ENCODE measurements at places on chromosomes 5 and 9.

GRCh38 chr9:107735821-107736220 lies 246.3 kb upstream of the KLF4 start:
- no peak for DNase-seq

GRCh38 chr9:94908583-94909249 lies 182.2 kb downstream of the AOPEP start:
- peak; percentile 60 for DNase-seq

DNA sequence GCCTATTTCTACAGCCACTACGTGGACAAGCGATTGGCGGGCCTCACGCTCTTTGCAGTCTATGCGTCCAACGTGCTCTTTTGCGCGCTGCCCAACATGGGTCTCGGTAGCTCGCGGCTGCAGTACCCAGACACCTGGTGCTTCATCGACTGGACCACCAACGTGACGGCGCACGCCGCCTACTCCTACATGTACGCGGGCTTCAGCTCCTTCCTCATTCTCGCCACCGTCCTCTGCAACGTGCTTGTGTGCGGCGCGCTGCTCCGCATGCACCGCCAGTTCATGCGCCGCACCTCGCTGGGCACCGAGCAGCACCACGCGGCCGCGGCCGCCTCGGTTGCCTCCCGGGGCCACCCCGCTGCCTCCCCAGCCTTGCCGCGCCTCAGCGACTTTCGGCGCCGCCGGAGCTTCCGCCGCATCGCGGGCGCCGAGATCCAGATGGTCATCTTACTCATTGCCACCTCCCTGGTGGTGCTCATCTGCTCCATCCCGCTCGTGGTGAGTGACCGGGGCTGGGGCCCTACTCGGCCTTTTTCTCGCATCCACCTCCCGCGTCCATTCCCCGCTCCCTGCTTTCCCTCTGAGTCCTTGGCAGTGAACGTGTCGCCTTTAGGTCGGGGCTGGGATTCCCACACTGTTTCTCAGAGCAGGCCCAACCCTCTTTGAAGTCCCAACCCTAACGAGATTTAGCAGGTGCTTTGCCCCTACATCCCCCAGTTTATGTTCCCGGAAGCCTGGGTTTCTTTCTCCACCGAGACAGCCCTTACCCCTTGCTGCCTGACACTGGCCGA lies 1.8 kb downstream of the PTGER4 start:
- DNase-seq = peak; percentile 45

DNA sequence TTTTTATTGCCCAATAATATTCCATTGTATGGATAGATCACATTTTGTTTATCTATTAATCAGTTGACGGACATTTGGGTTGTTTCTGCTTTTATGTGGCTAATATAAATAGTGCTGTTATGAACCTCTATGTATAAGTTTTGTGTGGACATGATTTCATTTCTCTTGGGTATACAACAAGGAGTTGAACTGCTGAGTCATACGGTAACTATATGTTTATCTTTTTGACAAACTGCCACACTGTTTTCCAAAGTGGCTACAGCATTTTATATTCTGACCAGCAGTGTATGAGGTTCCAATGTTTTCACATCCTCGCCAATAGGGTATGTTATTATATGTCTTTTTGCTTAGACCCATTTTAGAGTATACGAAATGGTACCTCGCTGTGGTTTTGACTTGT lies 264.3 kb downstream of the RFX3 start:
- DNase-seq = no peak

DNA sequence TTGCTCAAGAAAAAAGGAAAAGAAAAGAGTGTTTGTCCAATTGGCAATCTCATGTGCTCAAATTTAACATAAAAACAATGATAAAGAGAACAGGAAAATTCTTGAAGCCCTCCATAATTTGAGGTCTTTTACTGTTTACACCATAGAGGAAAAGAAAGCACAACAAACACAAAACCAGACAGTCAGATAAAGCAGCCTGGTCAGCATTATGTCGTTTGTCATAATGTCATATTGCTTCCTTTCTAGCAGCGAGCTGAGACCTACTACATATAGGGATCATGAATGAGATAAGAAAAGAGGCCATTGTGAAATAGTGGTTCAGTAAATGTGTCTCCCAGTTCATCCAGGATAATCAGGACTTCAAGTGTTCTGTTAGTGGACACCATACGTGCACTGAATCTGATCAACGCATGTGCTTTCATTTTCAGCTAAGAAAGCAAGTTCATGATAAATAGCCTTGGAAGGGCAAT lies 64.7 kb upstream of the SELENOP start:
- DNase-seq = no peak

GRCh38 chr9:133950192-133950591 lies 41.9 kb downstream of the VAV2 start:
- DNase-seq = no peak

GRCh38 chr9:99682378-99682777 lies 139.3 kb upstream of the NR4A3 start:
- DNase-seq = no peak

DNA sequence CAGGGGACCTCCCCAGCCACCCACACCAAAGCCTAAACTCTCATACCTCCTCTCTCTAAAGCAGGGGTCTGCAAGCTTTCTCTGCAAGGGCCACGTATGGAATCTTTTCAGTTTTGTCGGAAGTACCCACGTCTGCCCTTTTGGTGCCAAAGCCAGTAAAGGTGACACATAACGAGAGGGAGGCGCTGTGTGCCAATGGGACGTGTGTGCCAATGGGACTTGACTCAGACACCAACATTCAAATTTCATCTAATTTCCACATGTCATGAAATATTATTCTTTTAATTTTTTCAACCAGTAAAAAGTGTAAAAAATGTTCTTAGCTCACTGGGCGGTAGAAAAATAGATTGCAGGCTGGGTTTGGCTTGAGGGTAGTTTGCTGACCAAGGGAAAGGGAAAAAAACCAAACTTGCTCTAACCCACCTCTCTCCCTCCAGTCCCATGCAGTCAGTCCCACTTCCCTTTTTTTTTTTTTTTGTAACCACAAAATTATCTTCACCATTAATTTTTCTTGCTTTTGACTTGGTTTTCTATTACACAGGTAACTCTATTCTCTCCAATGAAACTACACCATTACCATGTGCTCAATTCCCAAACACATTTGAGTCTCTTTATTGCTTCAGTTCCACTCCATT lies 25.5 kb downstream of the OR2V1 start:
- DNase-seq = no peak

- DNase-seq = peak; percentile 69
Measured at GRCh38 chr5:91313757-91314673, 69.1 kb downstream of the ARRDC3 start.

GRCh38 chr5:136636001-136636400 lies 270.7 kb upstream of the TRPC7 start:
- no peak for DNase-seq

DNA sequence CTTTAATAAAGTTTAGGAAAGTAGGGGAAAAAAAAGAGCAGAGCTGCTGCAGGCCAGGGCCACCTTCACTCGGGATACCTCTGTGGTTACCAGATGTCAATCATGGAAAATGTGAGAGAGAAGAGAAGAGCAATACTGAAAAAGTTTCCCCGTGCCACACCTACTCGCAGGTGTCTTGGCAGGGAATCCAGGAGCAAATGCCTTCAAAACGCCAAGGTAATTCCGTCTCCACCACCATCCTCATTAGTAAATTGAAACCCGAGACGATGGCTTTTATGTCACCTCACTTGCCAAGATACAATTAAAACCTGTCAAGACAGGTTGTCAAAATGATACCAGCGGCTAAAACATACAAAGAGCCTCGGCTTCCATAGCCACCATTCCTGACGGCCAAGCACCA lies 49.7 kb downstream of the FAM81B start:
- DNase-seq = no peak

GRCh38 chr9:1938135-1938534 lies 77.0 kb upstream of the SMARCA2 start:
- no peak for DNase-seq

DNA sequence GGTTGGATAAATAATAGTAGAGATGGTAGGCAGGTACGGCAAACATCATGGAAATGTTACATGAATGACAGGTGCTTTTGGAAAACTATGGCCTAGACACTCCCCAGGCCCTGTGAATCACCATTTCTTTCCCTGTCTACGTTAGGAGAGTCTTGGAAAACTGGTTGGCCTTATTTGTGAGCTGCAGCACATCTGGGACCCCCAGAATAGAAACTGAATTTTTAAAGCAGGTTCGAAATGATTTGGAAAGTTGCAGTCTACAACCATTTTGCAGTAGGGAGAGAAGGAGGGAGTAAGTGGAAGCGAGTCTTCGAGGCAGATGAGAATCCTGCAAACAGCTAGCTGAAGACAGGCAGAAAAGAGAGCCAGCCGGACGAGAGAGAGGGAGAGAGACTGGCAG lies 13.0 kb downstream of the C1QTNF2 start:
- no peak for DNase-seq

- peak; percentile 39 for DNase-seq
Measured at GRCh38 chr5:7321724-7322123, 74.2 kb upstream of the ADCY2 start.

GRCh38 chr5:90084342-90084741 lies 325.2 kb downstream of the CETN3 start:
- no peak for DNase-seq

- DNase-seq = no peak
Measured at GRCh38 chr9:135283671-135284070, 195.9 kb upstream of the PPP1R26 start.

GRCh38 chr9:125370786-125371185 lies 109.2 kb downstream of the GAPVD1 start:
- no peak for DNase-seq

- DNase-seq = no peak
Measured at GRCh38 chr9:97517331-97518089, 16.0 kb downstream of the TMOD1 start.

GRCh38 chr9:136326761-136327303 lies 507 bp upstream of the GPSM1 start:
- DNase-seq = no peak

DNA sequence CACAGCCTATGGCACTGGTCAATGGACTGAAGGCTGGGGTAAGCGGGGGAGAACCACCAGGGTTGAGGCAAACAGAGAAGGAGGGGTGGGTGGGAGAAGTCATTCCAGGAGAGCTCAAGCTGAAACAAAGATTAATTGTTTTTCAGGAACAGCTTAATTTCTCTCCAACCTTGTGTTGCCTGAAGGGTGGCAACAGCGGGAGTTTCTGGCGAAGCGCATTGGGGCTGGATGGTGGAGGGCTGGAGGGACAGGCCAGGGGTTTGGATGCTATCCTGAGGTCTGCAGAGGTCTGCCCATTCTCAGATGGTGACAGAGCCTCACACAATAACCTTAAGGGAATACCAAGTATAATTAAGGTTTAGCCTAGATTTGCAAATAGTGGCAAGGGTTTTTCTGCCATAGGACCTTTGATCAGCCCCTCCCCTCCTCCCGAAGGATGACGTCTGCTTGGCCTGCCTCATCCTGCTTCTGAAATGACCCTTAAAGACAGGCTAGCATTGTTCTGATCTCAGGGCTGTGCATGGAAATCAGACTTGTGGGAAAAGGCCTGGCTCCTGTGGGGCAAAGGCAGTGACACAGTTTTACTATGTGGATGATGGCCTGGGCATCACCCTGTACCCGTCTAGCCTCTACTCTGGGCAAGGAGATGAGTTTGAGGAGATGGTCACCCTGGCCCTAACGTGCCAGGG lies 32.7 kb downstream of the PSD2 start:
- DNase-seq = no peak

DNA sequence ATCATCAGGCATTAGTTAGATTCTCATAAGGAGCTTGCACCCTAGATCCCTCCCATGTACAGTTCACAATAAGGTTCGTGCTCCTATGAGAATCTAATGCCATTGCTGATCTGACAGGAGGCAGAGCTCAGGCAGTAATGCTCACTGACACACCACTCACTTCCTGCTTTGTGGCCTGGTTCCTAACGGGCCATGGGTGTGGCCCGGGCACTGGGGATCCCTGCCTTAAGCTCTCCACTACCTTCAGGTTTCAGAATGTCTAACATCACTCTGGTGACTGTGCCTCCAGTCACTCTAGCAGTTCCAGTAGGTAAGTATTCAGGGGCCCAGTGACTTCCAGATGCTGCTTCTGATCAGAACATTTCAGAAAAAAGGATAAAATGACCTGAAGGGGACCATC lies 152.4 kb downstream of the LRRC70 start:
- no peak for DNase-seq

DNA sequence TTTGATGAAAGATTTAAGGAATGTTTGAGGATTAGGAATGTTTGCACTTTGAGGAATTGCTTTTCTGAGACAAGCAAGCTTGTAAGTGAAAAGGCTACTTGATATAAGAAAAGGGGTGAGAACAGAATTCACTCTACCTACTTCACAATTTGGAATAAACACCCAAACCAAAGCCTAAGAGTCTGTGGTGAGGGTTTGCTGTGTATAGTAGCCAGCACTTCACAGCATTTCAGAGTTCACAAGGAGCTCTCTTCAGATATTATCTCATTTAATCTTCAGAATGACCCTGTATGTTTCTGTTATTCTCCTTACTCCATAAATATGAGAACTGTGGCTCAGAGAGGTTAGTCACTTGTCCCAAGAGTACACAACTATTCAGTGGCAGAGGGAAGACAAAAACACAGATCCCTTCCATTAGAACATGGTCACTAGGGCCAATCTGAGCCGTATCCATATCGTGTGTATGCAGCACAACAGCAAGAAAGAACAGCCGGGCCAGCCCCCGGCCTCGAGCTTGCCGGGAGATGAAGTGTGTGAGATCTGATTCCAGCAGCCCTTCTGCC lies 92.4 kb downstream of the FRMD3 start:
- DNase-seq = no peak

- no peak for DNase-seq
Measured at GRCh38 chr5:135913713-135914626, 18.3 kb upstream of the IL9 start.

DNA sequence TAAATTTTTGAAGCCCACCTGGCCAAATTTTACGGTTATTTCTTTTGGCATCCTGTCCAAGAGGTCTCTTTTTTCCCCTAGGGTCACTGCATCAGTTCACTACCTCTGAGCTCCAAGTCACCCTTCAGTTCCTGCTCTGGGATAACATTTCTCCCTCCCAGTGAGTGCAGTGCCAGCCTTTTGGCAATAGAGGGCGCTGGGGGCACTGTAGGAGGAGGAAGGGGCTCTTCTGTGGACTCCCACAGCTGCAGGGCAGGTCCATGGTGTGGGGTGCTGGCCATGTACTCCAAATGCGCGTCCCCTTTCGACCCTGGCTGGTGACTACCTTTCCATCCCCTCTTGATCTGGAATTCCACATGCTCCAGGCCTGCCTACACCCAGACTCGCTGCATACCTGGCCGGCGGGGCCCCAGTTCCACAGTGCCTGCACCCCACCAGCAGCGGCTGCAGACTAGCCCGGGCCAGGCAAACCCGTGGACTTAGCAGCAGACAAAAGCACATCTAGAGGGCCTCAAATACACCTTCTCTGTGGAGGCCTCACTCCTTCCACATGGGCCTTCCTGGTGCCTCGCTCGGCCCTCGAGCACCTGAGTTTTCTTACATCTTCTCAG lies 20.3 kb upstream of the NINJ1 start:
- DNase-seq = peak; percentile 26

GRCh38 chr9:109378316-109378715 lies 57.5 kb upstream of the EPB41L4B start:
- DNase-seq = no peak

All from femur (tissue), 1 donor.